ENCODE measurements at places on chromosomes 2 and 18.

- no peak for DNase-seq
Observed at GRCh38 chr2:163191372-163191771, 352.8 kb upstream of the KCNH7 start.

GRCh38 chr18:23953984-23954383, 60.6 kb upstream of the TTC39C start:
- DNase-seq, result peak; percentile 35

DNA sequence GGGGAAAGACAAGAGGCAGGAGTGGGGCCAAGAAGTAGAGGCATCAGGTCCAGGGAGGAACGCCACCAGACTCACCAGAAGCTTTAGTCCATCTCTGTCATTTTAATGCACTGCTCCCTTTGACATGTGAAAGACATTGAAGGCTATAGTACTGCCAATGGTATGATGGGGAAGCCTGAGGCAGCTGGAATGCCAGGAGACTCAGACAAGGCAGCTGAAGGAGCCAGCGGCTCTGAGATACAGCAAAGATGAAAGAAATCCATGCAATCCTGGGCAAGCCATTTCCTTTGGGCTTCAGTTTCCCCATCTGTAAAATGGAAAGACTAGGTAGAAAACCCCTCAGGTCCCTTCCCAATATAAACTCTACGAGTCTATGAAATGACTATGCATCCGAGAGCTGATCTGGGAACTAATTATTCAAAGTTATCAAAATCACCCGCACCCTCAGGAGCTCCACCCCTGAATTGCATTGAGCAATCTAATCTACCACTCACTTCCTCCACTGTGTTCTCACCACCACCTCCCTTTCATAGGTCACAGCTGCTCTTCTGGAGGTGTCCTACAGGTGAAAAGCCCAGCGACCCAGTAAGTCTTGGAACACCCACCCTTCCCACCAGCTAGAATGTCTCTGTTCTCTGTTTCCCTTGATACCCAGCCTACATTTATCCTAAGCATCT, 3.1 kb downstream of the CXCR2 start:
- no peak for DNase-seq

DNA sequence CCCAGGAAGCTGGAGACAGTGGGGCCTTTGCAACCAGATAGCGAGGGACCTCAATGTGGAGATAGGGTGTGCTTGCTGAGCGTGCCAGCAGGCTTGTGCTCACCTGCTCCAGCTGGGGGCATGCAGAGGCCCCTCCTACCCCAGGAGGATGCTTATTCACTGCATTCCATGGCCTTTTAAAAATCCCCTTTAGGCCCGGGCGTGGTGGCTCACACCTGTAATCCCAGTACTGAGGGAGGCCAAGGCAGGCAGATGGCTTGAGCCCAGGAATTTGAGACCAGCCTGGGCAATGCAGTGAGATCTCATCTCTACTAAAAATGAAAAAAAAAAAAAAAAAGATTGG, 54.5 kb downstream of the ODC1 start:
- no peak for DNase-seq

DNA sequence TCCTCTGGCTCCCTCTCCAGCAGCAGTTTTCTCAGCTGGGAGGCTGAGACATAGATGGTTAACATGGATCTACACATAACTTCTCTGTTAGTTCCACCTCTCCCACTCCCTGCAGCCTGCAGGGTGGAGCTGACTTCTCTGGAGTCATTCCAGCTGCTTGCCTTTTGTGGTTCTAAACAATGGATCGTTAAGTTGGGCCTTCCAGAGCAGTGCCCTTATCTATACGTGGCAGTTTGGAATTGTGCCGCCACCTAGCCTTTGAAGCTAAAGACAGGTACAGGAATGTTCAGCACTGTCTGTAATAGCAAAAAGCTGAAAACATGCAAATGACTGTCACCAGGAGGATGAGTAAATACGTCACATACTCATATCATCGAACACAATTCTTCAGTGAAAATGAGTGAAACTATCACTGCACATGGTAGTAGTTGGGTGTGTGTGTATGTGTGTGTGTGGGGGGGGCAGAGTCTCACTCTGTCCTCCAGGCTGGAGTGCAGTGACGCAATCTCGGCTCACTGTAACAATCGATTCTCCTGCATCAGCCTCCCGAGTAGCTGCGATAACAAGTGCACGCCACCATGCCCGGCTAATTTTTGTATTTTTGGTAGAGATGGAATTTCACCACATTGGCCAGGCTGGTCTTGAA, 50.3 kb downstream of the SH2D6 start:
- DNase-seq, result no peak

- DNase-seq, result no peak
Observed at GRCh38 chr18:33576999-33577646, 896 bp upstream of the ASXL3 start.

DNA sequence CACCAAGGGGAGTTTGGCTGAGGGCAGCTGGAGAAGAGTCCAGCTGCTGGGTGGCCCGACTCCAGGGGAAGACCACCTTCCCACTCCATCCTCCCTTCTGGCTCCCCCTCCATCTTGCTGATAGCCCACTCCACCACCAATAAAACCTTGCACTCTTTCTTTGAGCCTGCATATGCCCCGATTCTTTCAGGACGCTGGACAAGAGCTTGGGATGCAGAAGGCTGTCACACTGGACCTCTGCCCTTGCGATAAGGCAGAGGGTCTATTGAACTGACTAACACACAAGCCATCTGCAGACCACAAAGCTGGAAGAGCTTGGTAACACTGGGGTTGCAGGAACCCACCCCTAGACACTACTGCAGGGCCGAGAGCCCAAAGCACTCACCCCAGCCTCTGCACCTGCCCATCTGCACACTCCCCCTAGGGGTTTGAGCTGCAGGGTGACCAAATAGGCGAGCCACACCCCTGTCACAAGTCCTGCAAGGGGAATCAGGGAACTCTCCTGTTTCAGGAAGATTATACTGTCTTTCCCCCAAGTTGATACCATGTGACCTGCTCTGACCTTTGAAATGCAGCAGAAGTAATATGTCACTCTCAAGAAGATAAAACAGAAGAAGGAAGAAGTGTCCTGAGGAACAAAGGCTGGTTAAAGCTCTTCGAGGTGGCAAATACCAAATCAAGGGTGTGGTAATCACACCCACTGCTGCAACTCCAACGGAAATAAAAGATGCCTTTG, 70.5 kb downstream of the SMAD4 start:
- DNase-seq, result no peak

DNA sequence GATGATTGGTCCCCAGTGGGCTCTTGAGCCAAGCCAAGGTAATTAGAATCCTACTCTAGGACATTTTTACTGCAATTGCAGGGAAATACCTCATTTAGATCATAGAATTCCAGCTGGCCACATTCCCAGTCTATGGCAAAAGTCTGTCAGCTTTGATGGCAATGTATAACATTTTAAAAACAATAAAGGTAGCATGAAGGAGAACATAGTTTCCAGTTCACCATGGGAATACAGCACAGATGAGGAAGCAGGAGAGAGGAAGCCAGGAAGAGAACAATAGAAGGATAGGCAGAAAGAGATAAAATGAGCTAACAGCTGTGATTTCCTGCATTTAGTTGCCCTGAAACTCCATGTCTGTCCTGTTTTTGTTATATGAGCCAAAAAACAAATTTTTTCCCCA, 897.3 kb upstream of the DDX18 start:
- no peak for DNase-seq

DNA sequence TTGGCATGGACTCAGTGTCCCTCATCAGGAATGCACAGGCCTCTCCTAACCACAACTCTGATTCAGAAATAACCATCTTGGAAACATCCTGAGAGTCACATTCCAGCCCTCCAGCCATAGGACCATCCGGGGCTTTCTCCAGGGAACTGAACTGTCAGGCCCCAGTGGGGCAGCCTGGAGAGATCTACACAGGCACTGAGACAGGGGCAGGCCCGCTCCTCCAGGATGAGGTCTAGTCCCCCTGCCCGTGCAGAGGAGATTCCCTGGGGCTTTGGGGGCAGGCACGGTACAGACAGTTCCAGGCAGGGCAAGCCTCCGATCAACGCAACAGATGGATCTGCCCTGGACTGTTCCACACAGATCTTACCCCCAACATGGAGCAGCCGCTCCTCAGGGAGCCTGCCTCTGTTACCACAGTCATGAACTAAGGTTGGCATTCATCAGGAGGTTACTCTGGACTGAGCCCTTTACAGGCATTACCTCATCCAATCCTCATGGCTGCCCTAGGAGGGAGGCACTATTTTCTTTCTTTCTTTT, 12.0 kb downstream of the KCNK3 start:
- no peak for DNase-seq

GRCh38 chr2:169415233-169415748, 53.0 kb upstream of the LRP2 start:
- no peak for DNase-seq

DNA sequence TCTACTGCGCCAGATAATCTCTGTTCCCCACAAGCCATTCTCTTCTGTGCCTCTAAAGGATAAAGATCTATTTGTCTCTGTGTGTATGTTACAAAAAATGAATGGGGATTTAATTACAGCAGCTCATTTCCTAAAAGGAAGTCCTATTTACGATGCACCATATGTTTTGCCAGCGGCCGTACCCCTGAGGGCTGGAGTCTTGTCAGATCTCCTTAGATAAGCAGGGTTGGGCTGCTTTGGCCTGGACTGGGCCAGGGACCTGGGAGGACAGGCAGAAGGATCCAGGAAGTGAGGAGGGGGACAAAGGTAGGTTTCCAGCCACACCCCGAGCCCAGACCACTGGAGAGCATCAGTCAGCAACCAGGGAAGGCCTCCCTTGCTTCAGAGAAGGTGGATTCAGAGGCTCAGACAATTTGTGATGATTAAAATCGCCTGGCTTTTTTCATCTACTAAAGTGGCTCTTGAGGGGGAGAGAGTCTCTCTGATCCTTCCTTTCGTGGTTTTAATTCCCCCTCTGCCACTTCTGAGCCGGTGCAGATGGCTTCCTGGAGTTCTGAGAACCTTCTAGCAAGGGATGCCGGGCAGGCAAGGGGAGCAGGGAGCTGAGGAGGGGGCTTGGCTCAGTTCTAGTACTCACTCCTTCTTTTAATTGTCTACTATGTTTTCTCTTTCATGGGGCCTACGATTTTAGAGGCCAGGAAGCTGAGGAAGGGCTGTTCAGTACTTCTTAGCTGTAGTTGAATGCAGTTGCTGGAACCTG, 42.1 kb downstream of the MYCN start:
- no peak for DNase-seq

DNA sequence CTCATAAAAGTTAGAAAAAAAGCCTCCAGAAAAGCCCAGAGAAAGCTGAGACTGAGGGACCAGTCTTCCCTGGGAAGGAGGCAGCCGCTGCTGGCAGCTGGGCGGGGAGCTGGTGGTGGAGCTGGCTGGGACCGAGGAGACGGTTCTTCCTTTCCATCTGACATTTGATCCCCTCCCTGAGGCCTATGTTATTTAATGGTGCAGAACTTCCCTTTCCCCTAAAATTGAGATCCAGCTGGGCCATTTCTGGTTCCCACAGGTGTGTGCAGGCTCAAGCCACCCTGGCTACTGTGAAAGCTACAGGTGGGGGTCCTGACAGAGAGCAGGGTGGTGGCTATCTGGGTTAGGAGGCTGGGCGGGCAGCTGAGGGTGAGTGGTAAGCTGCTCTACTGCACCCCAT, 81.5 kb upstream of the FZD7 start:
- DNase-seq, result no peak

DNA sequence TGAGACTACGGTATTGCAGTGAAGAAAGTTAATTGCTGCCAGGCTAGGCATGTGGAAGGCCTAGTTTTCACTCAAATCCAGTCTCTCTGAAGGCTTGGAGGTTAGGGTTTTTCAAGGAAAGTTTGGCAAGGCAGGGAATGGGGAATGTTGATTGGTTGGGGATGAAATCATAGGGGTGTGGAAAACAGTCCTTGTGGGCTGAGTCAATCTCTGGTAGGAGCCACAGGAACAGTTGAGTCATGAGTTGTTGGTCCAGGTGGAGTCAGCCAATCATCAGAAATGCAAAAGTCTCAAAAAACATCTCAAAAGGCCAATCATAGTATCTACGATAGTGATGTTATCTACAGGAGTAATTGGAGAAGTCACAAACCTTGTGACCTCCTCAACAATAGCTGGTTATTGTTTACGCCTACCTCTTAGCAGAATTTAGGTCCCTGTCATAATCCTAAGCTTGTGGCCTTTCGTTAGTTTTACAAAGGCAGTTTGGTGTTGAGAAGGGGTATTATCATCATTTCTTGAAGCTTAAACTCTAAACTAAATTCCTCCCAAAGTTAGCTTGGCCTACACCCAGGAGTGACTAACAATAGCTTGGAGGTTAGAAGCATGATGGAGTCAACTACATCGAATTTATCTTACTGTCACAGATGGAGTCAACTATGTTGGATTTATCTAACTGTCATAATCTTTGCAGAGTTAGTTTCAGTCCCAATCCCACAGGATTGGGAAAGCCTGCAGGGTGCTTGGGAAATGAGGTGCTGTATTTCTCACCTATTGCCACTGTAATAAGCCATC, 33.7 kb upstream of the APCDD1 start:
- DNase-seq, result no peak

- no peak for DNase-seq
Observed at GRCh38 chr2:130837811-130838565, 1.3 kb downstream of the ARHGEF4 start.

DNA sequence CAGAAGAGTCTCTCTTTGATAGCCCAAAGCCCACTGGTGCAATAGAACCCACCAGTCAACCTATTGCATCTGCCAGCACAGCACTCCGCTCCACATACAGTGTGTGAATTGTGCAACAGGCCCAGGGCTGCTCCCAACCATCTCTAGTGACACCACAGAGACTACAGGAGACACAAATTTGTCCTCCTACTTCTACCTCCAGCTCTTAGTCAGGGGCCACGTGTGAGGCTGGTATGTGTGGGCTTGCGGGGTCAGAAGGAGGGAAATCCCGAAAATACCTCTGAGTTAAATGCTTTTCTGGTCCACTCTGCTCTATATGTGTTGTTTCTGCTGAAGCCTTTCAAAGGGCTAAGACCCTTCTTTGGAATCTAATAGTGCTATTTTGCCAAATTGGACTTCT, 18.0 kb downstream of the DGUOK start:
- DNase-seq, result no peak

GRCh38 chr18:25327584-25327983, 24.4 kb downstream of the ZNF521 start:
- DNase-seq, result no peak

DNA sequence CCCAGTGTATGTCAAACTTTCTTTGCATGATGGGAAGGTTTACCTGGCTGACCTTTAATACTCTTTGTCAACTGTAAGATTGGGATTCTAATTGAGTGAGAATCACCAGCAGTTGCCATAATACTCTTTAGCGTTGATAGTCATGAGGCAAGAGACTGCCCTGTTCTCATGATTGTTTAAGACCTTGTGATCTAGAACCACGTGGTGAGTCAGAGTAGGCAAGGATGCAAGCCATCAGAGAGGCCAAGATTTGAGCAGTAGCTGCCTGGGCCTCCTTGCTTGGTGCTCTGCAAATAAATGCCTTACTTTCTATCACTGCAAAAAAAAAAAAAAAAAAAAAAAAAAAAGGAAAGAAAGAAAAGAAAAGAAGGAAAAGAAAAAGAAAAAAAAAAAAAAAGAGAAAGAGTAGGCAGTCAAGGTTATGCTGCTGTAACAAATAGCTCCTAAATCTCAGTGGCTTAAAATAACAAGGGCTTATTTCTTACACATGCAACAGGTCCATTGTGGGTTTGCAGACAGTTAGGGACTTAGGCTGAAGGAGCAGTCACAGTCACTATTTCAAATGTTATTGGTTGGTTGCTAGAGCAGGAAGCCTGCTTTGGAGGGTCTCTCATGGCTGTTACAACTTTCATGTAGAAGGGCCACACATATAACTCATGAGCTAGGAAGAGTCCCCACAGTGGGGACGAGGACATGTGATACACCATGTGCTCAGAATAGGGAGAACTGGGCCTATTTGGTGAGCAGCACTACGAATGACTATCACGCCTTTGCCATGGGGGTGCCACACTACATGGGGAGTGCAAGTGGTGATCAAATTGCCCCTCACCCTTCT, 21.7 kb downstream of the IL1R2 start:
- DNase-seq, result no peak

GRCh38 chr18:75742516-75742915, 315.0 kb upstream of the SMIM21 start:
- no peak for DNase-seq
